ENCODE measurements at places on chromosomes 12 and 14.

DNA sequence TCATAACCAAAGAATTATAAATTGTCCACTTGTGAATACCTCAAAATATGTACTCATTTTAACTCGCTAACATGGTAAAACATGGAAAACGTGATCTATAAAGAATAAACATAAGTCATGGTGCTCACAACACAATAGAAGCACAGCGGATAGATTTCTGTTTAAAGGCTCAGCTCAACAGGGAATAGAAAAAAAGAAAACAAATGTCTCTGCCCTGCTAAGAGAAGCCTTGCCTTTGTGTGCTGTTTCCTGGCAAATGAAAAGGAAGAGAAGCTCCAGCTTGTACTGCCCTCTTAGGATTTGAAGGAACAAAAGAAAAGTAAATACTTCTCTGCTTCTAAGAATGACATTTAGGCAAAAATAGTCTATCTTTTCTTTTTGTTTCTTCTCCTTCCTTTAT lies 121.0 kb upstream of the KRR1 start:
- DNase-seq: no peak

- DNase-seq: no peak
Measured at GRCh38 chr12:129486931-129487330, 416.9 kb downstream of the TMEM132D start.

- DNase-seq: no peak
Measured at GRCh38 chr12:114691763-114692185, 7.8 kb upstream of the TBX3 start.

DNA sequence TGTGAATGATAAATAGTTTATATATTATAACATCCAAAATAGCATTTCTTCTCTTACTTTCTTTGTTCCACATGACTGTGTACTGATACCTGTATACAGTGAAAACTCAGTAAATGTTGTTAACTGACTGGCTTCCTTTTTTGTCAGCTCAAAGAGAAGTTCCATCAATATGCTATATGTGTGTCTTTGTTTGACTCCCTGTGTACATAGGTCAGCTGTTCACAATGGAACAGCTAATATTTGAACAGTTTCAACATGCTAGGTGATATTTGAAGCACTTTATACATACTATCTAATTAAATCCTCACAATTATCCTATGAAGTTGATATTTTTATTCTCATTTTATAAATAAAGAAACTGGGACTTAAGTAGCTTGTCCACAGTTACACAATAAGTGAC lies 15.3 kb upstream of the KICS2 start:
- DNase-seq: no peak

- DNase-seq: no peak
Measured at GRCh38 chr12:53004178-53004577, 2.1 kb upstream of the EIF4B start.

GRCh38 chr12:49553512-49554088 lies 14.3 kb downstream of the MCRS1 start:
- no peak for DNase-seq

GRCh38 chr12:114473717-114474116 lies 67.8 kb upstream of the TBX5 start:
- no peak for DNase-seq
